A549 treated with Mapracorat at 1 μM for 4 hours (cell line): ENCODE measurements at places on chromosomes 2 and 18. TPM values are rescaled to one million over a fixed set of nuclear protein-coding genes. Genes with fewer than 3 reads are reported as not detected.

The INSIG2 gene
- 10.3 to 14.2 TPM (median 11.7 TPM) in 5 replicates for total RNA-seq

The HOXD1 gene
- total RNA-seq: 0.06 to 0.19 TPM (median 0.17 TPM) in 5 replicates

The MOGAT1 gene
- not detected in 5 replicates for total RNA-seq

The MC4R gene
- not detected in 5 replicates for total RNA-seq

The SCYGR4 gene
- not detected in 5 replicates for total RNA-seq

The VWA3B gene
- total RNA-seq: 0.33 to 0.80 TPM (median 0.37 TPM) in 3 of 5 replicates, not detected in the others

The NEU2 gene
- not detected in 5 replicates for total RNA-seq

The TFPI gene
- total RNA-seq: 42.2 to 59.1 TPM (median 50.4 TPM) in 5 replicates

The MBP gene
- total RNA-seq: 14.9 to 23.2 TPM (median 19.6 TPM) in 5 replicates

The FHOD3 gene
- 2.2 to 2.8 TPM (median 2.4 TPM) in 5 replicates for total RNA-seq

The REG1B gene
- not detected in 5 replicates for total RNA-seq

The ANTXR1 gene
- 102 to 147 TPM (median 136 TPM) in 5 replicates for total RNA-seq

The PCARE gene
- not detected in 5 replicates for total RNA-seq

The UBE2F gene
- total RNA-seq: 47.6 to 56.4 TPM (median 51.5 TPM) in 5 replicates

The MSTN gene
- total RNA-seq: not detected in 5 replicates

The LDAH gene
- 14.4 to 19.3 TPM (median 17.9 TPM) in 5 replicates for total RNA-seq

The KLHL30 gene
- 0.18 to 0.26 TPM (median 0.24 TPM) in 5 replicates for total RNA-seq

The TXNDC2 gene
- 0.06 to 0.45 TPM (median 0.19 TPM) in 5 replicates for total RNA-seq

The SERPINB12 gene
- not detected in 5 replicates for total RNA-seq

The MARCO gene
- 0.08 to 0.27 TPM (median 0.10 TPM) in 3 of 5 replicates, not detected in the others for total RNA-seq

The MYOM1 gene
- 0.08 to 0.59 TPM (median 0.30 TPM) in 5 replicates for total RNA-seq

The CMPK2 gene
- 0.73 to 0.95 TPM (median 0.86 TPM) in 5 replicates for total RNA-seq

The SATB2 gene
- total RNA-seq: 2.3 to 3.7 TPM (median 2.9 TPM) in 5 replicates

The GPR45 gene
- not detected in 5 replicates for total RNA-seq

The OTOS gene
- not detected in 5 replicates for total RNA-seq
